ENCODE measurements at places on chromosomes 5 and 9.

DNA sequence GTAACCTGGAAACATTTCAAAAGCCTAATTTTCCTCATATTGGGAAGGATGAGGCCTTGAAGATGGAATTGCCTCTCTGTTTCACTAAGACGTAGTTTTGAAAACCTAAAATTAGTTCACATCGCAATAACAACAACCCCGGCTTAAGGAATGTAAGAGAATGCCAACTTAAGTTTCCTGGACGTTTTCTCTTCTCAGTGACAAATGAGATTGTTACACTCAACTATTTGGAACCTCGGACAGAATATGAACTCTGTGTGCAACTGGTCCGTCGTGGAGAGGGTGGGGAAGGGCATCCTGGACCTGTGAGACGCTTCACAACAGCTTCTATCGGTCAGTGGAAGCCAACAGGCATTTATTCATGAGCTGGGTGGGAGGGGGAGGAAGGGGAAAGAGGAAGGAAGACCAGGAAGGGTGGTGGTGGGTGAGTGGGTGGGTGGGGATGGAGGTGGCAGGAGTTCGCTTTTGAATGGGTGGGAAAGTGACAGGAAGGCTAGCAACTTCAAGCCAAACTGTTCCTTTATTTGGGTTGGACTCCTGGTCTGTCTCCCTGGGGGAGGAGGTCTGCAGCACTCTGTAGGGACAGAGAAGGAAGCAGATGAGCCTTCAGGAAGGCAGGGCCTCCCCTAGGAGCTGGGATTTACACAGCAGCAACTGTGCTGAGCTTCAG is 83.4 kb downstream of the TEK start:
- DNase-seq, result no peak

DNA sequence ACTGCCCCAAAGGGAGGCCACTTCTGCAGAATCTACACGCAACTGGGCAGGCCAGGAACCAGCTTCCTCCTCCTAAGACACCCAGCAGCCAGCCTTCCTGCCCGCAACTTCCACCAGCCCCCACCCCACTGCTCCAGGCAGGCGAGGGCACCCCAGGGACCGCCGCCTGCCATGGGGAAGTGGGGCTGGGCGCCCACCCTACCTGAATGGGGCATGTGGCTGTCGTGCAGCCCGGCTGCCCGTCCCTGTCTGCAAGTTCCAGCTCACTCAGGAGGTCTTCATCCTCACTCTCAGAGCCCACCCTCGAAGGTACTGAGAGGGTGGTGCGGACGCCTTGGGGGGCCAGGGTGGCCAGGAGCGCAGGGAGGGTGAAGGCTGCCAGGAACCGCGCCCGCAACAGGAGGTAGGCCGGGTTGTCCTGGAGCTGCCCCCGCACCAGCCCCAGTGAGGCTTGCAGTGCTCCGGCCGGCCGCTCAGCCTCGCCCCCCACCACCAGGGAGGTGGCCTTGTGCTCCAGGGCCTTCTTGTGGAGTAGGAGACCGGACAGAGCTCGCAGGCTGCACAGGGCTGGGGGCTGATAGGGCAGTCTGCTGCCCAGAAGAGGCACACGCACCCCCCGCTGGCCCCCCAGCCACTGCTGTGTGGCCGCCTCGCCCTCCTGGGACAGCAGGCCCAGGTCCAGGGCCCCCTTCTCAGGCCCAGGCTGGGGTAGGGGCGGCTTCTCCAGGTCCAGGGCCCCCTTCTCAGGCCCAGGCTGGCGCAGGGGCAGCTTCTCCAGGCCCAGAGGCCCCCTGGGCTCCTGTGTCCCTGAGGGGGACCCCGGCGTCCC is 4.1 kb upstream of the CARD9 start:
- DNase-seq, result no peak

DNA sequence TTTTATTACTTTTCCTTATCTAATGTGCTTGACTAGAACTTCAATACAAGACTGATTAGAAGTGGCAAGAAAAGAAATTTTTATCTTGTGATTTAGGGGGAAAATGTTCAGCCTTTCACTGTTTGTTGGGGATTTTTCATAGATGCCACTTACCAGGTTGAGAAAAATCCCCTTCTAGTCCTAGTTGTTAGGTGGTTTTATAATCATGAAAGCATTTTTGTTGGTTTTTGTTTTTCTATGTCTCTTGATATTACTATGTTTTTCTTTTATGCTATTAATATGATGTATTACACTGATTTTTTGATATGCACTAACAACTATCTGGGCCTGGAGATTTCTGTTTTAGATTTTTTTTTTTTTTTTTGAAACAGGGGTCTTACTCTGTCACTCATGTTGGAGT is 134.0 kb downstream of the PARP8 start:
- DNase-seq, result no peak

DNA sequence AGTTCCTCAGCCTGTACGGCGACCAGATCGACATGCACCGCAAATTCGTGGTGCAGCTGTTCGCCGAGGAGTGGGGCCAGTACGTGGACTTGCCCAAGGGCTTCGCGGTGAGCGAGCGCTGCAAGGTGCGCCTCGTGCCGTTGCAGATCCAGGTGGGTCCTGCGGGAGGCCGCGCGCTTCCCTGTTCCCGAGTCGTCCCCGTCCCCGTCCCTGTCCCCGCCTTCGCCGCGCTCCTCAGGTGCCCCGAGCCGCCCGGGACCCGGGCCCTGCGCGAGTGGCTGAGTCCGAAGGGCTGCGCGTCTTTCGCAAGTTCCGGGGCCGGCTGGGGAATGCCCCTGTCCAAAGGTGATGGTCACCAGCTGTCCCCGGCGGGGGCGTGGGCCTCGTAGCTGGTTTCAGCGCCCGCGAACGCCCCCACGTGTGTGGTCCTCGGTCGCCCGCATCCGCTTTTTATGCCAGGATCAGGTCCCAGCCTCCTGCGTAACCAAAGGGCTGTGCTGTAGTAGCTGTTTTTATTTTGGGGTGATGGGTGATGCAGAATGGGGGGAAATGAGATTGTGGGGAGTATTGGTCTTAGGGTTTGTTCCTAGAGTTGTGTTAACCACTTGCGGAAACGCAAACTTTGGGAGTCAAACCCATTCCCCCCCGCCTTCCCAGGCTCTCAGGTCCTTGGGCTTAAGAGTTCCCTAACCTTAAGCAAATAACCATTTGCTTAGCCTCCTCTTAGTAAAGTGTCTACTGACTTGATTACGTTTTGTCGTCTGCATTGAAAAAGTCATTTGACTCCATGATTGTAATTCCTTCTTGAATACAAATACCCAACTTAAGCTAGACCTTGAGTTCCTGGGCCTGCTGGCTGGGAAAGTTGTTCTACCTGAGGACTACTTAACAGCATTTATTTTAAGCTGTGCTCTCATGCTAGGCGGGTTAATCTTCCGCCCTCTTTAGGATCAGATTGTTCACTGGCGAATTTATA is 663 bp downstream of the ISOC1 start:
- peak; percentile 41 for DNase-seq

DNA sequence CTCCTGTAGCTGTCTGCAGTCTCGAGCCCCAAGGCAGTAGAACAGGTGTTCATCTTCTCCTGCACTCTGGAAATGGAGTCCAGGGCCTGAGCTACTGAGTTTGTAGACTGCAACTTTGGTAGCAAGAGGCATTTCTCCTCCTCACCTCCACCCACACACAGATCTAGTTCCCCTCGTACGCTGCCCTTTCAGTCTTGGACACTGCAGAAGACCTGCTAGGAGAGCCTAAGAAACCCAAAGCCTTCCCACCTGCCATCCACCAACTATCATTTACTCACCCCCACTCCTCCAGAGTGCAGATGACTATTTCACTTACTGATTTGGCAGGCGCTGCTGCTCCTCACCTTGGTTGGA is 59.0 kb downstream of the KCNIP1 start:
- DNase-seq, result no peak

DNA sequence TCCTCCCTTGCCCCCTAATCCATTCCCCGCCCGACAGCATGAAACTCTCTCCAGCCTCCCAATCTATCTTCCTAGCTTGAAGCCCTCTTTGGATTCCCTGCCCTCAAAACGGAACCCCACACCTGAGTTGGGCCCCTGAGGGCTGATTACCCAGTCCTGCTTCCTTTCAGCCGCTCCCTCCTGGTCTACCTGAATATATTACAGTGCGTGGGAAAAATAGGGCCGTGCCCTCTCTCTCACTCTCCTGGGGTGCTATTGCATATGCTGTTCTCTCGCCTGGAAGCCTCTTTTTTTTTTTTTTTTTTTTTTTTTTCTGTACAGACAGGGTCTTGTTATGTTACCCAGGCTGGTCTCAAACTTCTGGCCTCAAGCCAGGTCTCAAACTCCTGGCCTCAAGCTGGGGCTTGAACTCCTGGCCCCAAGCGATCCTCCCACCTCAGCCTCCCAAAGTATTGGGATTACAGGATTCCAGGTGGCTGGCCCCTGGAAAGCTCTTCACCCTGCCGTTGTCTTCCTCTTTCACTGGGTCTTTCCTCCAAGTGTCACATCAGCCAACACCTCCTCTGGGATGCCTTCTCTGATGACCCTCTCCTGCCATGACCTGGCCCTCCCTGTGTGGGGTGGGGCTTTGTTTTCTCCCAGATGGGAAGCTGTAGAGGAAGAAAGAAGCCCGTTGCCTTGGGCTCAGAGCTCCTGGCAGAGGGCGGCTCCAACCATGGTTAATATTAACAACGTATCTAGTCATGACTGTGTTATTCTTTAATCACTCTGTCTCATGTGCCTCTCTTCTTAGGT is 8.2 kb downstream of the DNM1 start:
- DNase-seq, result no peak

DNA sequence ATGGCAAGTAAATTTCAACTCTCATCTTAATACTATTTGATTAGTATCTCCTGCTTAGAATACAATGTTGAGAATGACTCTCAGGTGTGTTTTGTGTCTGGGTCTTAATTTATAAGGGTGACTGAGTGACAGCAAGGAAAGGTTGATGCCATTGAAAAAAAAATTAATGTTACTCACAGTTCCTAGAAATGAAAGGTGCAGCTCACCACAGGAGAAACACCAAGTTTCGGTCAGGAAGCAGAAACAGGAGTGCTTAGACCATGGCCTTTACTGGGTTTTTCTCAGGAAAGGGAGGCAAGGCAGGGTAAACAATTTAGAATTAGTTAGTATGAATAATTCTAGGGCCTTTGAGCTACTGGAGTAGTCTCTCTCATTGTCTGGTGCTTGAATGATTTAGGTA is 159.2 kb upstream of the C9orf72 start:
- DNase-seq, result no peak

- no peak for DNase-seq
These were observed 481.6 kb upstream of the KIF2A start for GRCh38 chr5:61824396-61824795.
